Activated T-cell treated with anti-CD3 and anti-CD28 coated beads, Interleukin-2, amount 50 U/mL, for 72 hours (primary cell): ENCODE measurements at places on chromosomes 4 and X. TPM values are rescaled to one million over a fixed set of nuclear protein-coding genes. Genes with fewer than 3 reads are reported as not detected.
A peak's percentile ranks its signal among the peaks of the same experiment; 100 is the strongest.

GRCh38 chr4:17616283-17616682 lies 1.8 kb downstream of the MED28 start:
- peaks cover 55% of the 10 kb centered on the region for H3K4me1 ChIP-seq
- peak overlapping the region; percentile 74 for H3K4me3 ChIP-seq
- no peak for DNase-seq
- H3K27ac ChIP-seq = peak overlapping the region; percentile 75
- H3K36me3 ChIP-seq = peaks cover 23% of the 10 kb centered on the region
- H3K27me3 ChIP-seq = no peaks in the 10 kb centered on the region

DNA sequence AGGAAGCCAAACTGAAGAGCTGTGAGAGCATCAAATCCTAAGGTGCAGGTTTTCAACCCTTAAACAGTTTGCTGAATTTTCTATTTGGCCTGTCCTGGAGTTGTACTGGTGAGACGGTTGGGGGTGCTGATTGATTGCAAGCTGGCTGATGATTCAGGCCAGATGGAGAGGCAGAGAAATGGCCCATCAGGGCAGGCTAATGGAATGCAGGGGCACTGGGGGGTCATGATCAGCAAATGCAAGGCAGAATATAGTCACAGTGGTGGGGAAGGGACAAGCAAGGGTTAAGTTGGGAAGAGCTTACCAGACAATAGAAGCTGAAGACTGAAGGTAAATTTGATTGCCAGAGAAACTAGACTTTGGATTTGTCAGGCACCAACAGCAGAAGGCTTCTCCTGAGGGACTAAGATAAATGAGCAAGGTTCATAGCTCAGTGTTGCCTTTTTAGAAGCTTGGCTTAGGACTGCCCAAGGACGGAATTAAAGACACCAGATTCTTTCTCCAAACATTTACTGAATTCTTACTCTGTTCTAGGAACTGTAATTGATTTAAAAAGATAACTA lies 4.3 kb upstream of the AADAT start:
- no peaks in the 10 kb centered on the region for H3K36me3 ChIP-seq
- no peak overlapping the region for H3K4me3 ChIP-seq
- peaks cover 7% of the 10 kb centered on the region for H3K4me1 ChIP-seq

Gene IL13RA1
- total RNA-seq = 0.36 TPM

Gene PDGFC
- not detected for total RNA-seq

- no peak for DNase-seq
- no peaks in the 10 kb centered on the region for H3K36me3 ChIP-seq
Observed at GRCh38 chr4:106806158-106806797, 229.8 kb downstream of the DKK2 start.

GRCh38 chrX:140526171-140526570 lies 21.3 kb upstream of the SOX3 start:
- H3K27me3 ChIP-seq = peaks cover 16% of the 10 kb centered on the region
- no peaks in the 10 kb centered on the region for H3K36me3 ChIP-seq
- no peak overlapping the region for H3K4me3 ChIP-seq
- no peak for DNase-seq
- H3K27ac ChIP-seq = no peak overlapping the region

Gene NFXL1
- total RNA-seq = 18.4 TPM

Gene ATP1B4
- total RNA-seq = not detected

- H3K36me3 ChIP-seq = no peaks in the 10 kb centered on the region
- no peak overlapping the region for H3K4me3 ChIP-seq
- H3K27me3 ChIP-seq = no peaks in the 10 kb centered on the region
Observed at GRCh38 chr4:148831945-148832344, 389.7 kb upstream of the NR3C2 start.

Gene ABHD18
- total RNA-seq = 28.0 TPM

GRCh38 chr4:121676345-121677075 lies 20.3 kb downstream of the ANXA5 start:
- no peaks in the 10 kb centered on the region for H3K27me3 ChIP-seq
- peaks cover 9% of the 10 kb centered on the region for H3K36me3 ChIP-seq
- H3K27ac ChIP-seq = no peak overlapping the region
- DNase-seq = no peak

- no peak for DNase-seq
- no peaks in the 10 kb centered on the region for H3K36me3 ChIP-seq
- H3K27ac ChIP-seq = no peak overlapping the region
- no peaks in the 10 kb centered on the region for H3K4me1 ChIP-seq
- peaks cover 31% of the 10 kb centered on the region for H3K27me3 ChIP-seq
- no peak overlapping the region for H3K4me3 ChIP-seq
Observed at GRCh38 chrX:150375243-150375770, 12.2 kb downstream of the MAMLD1 start.

DNA sequence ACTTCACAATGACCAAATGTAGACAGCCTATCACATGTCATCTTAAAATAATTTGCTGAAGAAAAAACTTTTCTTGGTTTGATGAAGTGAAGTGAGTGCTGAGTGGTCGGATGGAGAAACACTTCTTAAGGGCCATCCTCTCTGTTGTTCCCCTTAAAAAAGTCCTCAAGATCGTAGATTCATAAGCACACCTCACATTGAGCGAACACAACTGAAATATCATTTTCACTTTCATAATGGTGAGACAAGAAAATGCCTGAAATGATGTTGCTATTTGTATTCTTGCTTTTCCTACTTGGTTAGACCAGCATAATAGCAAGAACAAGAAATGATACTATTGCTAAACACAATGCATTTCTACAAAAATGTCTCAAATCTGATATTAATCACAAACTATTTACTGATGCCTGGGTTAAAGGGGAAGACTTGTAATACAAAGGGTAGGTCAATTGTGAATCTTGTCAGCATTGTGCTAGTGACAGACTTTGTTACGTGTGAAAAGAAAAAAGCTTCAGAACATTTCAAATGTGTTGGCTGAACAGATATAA lies 305.6 kb upstream of the NR3C2 start:
- no peaks in the 10 kb centered on the region for H3K27me3 ChIP-seq
- peak overlapping the region; percentile 7 for H3K4me3 ChIP-seq
- DNase-seq = no peak
- peak overlapping the region; percentile 11 for H3K27ac ChIP-seq
- H3K36me3 ChIP-seq = no peaks in the 10 kb centered on the region

GRCh38 chrX:140944710-140945109 lies 57.7 kb upstream of the SPANXB1 start:
- no peaks in the 10 kb centered on the region for H3K36me3 ChIP-seq
- no peak for DNase-seq
- H3K27me3 ChIP-seq = peaks cover 19% of the 10 kb centered on the region
- no peak overlapping the region for H3K4me3 ChIP-seq
- no peaks in the 10 kb centered on the region for H3K4me1 ChIP-seq

DNA sequence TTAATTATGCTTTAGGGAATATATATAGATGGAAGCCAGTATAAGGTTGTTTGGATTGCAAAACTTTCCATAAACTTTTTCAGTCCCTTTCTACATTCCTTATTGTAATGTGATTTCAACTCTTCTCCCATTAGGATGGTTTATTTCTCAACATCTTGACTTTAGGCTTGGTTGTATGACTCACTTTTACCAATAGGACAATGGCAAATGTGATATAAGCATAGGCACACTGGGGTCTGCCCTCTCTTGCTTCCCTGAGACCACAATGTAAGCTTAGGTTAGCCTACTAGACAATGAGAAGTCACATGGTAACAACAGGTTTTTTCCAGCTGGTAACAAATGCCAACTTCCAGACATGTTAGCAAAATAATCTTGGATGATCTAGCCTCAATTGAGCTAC lies 163.3 kb upstream of the RBPJ start:
- H3K4me3 ChIP-seq = no peak overlapping the region
- H3K27me3 ChIP-seq = peaks cover 14% of the 10 kb centered on the region
- no peak for DNase-seq
- peaks cover 13% of the 10 kb centered on the region for H3K36me3 ChIP-seq
